ENCODE measurements at places on chromosomes 7 and 10.
A peak's percentile ranks its signal among the peaks of the same experiment; 100 is the strongest.

DNA sequence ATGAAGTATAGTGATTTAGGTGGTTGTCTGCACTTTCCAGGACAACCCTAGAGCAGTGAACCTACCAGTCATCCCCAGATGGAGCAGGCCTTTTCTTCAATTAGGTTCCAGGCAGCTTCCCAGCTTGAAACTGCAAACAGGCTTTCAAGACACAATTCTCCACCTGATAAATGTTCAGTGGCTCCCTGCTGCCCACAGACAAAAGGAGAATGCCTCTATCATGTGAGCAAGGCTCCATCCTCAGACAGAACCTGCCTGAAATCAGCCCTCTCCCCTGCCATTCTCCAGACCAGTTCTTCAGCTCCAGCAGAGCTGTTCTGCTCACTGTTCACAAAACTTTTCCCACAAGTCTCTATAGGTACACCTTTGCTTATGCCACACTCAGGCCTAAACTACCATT, 22.1 kb downstream of the RELN start:
- no peak for DNase-seq

- DNase-seq = no peak
These were observed 20.9 kb upstream of the BTBD16 start for GRCh38 chr10:122249991-122250750.

- DNase-seq = no peak
These were observed 291.2 kb upstream of the MEOX2 start for GRCh38 chr7:15977663-15978062.

DNA sequence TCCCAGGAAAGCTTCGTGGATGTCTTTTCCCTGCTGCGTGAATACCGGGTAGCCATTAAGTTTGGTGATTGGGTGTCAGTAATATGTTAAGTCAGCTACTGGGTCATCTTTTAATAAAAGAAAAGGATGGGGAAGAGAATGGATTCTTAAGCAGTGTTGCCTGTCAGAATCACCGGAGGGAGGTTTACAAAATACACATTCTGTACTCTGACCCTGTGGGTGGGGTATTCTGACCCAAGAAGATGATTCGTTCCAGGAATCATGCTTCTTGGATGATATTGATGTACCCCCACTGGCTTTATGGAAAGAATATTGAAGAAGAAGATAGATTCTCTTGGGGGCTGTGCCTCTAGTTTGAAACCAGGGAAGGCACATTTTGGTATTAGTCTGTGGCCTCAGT, 18.3 kb downstream of the SGPL1 start:
- DNase-seq = no peak

- no peak for DNase-seq
These were observed 17.0 kb upstream of the MMP21 start for GRCh38 chr10:125792342-125793300.

DNA sequence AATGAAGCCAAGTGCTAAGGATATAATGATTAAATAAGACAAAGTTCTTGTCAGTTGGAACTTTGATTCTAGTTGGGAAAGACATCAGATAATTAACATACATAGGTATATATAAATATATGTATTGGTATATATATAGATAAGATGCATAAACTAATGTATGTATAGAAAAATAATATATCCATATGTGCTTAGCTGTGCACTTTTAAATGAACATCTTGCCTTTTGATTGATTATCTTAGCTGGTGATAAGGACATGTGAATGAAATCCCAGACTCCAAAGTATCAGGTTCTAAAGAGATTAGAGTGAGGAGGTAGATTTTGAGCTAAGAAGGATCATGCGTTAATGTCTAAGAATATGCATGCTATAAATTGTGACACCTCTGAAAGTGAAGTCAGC, 357.6 kb downstream of the GFRA1 start:
- DNase-seq = no peak

GRCh38 chr10:91682912-91683311, 50.0 kb upstream of the PPP1R3C start:
- DNase-seq = no peak

- DNase-seq = no peak
These were observed 46.8 kb downstream of the INSYN2A start for GRCh38 chr10:127149501-127150081.

DNA sequence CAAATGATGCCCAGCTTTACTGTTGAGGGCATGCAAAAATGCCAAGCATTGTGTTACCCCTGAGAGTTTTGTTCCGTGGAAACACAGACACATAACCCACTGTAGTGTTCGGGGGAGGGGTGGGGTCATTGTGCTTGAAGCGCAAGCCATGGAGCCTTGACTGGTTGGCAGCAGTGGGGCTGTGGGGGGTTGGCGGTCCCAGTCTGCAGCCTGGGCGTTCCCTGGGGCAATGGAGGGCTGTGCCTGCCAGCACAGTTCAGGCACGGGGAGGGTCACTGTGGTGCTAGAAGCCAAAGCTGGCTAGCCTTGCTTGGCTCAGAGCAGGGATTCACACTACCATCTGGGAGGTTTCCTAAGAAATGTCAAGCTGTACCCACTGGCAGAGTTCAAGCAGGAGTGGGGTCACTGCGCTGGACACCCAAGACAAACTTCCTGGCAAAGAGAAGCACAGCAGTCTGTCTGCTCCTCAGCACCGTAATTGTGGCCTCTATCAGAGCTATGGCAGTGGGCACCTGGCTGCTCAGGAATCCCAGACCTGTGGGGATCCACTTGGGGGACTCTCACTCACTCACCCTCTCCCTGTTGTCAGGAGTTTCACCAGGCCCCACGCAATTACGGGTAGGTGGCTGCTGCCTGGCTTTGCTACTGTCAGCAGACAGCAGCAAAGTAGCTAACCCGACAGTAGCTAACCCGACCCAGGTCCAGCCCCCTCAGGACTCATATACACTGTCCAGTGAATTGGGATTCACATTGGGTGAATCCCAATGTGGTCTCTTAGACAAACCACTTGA, 292.4 kb downstream of the ZWINT start:
- DNase-seq = no peak

DNA sequence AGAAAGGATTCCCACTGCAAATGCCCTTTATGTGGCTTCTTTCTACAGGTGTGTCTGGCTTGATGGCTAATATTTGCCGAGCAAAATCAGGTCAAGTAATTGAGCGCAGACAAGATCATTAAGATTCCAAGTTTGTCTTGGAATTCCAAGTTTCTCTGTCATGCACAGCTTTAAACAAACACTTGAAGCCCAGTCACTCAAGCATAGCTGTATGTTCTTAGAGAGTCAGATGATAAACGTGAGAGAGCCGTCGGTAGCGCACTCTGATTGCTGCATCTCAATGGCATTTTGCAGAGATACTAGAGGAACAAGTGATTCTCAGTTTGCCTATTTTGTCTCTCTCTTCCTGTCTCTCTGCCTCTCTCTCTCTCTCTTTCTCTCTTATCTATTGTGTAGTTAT, 658 bp downstream of the DMBT1 start:
- no peak for DNase-seq

GRCh38 chr10:71214641-71215559, 2.5 kb downstream of the UNC5B start:
- no peak for DNase-seq

GRCh38 chr7:63900394-63901203, 98.0 kb upstream of the ZNF722 start:
- DNase-seq = peak; percentile 85

DNA sequence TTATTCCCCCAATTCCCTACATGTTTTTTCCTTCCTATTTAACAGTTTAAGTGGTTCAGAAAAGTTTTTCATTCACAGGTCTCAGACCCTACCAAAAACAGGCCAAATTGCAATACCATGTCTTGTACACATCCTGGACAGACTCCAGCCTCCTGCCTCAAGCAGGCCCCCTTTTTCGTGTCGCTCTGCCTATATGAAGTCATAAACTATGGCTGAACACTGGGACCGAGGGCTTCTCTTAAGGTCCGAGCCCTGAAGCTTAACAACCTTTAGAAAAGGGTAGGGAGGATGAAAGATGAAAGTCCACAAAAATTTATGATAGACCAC, 1.4 kb downstream of the FBXW4 start:
- no peak for DNase-seq

Data from omental fat pad (tissue), 4 donors.